T-helper 1 cell (primary cell): ENCODE measurements at places on chromosomes 1 and 21.
A peak's percentile ranks its signal among the peaks of the same experiment; 100 is the strongest.

- DNase-seq = no peak
Measured at GRCh38 chr1:228989992-228990827, 254.9 kb downstream of the RHOU start.

GRCh38 chr21:26169061-26169610, 1.4 kb downstream of the APP start:
- DNase-seq = peak; percentile 13

GRCh38 chr1:87812871-87813577, 484.3 kb downstream of the LMO4 start:
- no peak for DNase-seq

GRCh38 chr1:154943649-154944400, 7.3 kb upstream of the PMVK start:
- peak; percentile 58 for DNase-seq

GRCh38 chr1:86137436-86137835, 19.1 kb downstream of the COL24A1 start:
- DNase-seq = no peak

- DNase-seq = no peak
Measured at GRCh38 chr1:151542710-151543129, 2.6 kb downstream of the TUFT1 start.

DNA sequence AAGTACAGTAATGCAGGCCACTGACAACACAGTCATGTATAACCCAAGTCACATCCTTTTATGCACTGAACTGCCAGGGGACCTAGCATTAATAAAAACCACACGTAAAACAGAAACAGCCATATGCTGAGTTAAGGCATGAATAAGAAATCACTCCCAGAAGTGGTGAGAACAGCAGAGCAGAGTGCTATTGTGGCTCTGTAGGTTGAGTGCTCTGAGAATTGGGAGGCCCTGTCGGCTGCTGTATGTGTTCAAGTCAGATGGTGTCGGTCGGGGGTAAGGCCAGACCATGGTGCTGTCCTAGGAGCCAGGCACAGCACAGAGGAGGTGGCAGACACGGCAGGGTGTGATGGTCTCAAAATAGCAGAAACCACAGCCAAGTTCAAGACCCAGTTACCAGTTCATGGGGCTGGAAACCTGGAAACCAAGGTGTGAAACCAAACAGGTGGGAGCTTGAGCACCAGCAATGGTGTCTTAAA, 126.6 kb upstream of the COA6 start:
- DNase-seq = no peak

GRCh38 chr1:92123868-92124267, 43.7 kb downstream of the BTBD8 start:
- no peak for DNase-seq

- DNase-seq = no peak
Measured at GRCh38 chr1:37453647-37454046, 20.7 kb upstream of the ZC3H12A start.

- no peak for DNase-seq
Measured at GRCh38 chr1:225482421-225482950, 54.6 kb upstream of the LBR start.

- DNase-seq = no peak
Measured at GRCh38 chr1:15442119-15442518, 3.9 kb downstream of the CTRC start.

DNA sequence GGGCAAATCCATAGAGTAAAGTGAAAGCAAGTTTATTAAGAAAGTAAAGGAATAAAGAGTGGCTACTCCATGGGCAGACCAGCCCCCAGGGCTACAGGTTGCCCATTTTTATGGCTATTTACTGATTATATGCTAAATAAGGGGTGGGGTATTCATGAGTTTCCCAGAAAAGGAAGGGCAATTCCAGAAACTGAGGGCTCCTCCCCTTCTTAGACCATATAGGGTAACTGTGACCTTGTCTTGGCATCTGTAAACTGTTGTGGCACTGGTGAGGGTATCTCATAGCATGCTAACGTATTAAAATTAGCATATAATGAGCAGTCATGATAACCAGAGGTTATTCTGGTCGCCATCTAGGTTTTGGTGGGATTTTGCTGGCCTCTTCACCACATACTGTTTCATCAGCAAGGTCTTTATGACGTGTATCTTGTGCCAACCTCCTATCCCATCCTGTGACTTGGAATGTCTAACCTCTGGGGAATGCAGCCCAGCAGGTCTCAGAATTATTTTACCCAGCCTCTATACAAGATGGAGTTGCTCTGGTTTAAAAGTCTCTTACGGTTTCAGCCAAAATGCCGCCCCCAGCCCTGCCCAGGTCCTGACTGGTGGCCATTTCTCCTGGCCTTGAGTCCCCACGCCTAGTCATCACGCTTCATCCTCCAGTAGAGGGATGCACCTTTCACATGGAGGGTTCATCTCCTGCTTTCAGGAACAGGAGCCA, 982 bp upstream of the TRIM17 start:
- no peak for DNase-seq

- no peak for DNase-seq
Measured at GRCh38 chr1:54795356-54795665, 5.8 kb downstream of the TTC22 start.

DNA sequence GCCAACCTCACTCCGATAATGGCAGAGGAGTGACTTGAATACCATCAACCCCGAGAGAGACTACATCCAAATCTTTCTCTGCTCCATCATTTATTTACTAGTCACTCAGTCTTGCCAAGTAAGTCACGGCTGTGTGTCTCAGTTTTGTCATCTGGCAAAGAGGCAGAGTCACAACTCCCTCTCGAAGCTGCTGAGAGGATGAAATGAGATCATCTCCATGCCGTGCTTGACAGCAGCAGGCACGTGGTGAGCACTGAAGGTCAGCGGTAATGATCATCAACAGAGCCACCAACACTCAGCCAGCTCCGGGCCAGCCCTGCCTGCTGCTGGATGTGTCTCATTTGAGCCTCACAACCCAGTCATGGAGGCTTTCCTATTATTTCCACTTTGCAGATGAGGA, 19.9 kb downstream of the ALDH4A1 start:
- DNase-seq = no peak

GRCh38 chr1:234897754-234898454, 230.7 kb downstream of the TOMM20 start:
- no peak for DNase-seq

DNA sequence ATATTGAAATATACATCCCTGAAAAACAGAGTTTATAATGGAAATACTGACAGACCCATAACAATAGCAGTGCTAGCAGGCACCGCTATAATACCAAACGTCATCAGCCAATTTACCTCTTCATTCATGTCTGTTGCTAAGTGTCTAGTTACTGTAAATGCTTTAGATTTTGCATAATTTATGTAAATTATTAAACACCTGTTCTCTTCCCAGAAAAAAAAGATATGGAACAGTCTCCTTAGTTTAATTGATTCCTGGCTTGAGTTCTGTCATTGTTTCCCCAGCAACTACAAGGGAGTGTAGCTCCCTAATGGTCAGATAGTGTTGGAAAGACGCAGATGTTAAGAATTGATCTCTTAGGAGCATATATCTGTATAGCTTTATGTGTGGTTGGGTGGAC, 817.9 kb upstream of the ADGRL2 start:
- no peak for DNase-seq

GRCh38 chr1:11645670-11646265, 8.5 kb downstream of the FBXO2 start:
- DNase-seq = peak; percentile 74

DNA sequence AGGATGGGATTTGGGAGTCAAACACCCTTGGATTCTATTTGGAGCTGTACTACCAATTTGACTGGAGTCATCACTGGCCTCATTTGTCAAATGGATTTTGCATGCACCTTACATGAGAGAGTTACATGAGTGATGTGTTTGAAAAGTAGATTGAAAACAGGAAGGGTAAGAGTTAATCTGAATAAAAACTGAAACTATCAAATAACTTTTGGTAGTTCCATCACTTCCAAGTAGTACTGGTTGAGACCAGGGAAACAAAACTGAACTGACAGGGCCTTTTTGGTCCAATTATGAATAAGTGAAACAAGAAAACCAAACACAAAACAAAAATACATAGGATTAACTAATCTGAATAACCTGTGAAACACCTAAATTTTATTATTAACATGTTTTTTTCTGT, 30.2 kb downstream of the NUCKS1 start:
- DNase-seq = no peak

DNA sequence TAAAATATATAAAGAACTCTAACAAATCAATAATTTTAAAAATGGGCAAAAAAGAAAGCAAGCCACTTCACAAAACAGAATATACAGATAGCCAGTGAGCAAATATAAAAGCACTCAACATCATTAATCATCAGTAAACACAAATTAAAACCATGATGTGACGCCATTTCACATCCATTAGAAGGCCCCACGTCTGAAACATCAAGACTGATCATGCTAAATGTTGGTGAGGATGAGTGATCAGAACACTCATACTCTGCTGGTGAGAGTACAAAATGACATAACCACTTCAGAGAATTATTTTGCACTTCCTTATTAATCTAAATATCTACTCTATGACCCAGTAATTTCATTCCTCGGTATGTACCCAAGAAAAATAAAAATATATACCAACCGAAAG, 512.2 kb upstream of the NR5A2 start:
- no peak for DNase-seq

DNA sequence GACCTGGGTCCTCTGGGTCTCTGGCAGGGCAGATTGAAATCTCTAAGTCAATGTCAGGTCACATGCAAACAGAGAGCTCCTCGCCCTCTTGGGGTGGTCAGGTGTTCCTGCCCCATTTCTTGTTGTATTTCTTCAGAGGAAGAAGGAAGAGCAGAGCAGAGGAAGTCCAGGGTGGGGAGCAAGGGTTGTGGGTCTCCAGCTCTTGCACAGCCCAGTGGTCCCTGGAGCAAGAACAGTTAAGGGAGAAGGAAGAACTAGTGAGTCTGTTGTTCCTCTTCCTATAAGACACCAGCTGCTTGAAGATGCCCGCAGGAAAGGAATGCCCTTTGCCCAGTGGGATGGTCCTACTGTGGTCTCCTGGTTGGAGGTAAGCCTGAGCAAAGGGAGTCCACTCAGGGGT, 26.3 kb downstream of the MYOG start:
- DNase-seq = no peak

GRCh38 chr1:117565745-117566455, 39.9 kb upstream of the TENT5C start:
- no peak for DNase-seq

GRCh38 chr1:25641931-25642573, 25.5 kb downstream of the MAN1C1 start:
- no peak for DNase-seq

- no peak for DNase-seq
Measured at GRCh38 chr1:115302390-115302961, 35.6 kb downstream of the NGF start.

GRCh38 chr1:172089768-172090510, 248.6 kb downstream of the DNM3 start:
- DNase-seq = peak; percentile 27
